ENCODE measurements at places on chromosomes 7 and 10.

DNA sequence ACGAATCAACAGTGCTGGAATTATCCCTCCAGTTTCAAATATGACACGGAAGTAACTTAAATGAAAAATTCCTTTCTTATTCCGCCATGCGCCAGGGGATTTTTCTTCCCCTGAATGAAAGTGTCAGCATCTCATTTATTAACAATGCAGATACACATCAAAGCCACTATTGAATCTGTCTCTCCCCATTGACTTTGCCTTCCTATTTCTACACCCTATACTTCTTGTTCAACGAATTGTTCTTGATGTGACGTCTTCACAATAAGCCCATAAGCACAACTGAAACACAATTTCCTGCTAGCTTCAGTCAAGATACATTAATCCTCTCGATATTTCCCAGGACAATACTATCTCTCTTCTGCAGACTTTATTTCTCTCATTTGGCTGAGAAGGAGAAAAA lies 253.5 kb downstream of the ADARB2 start:
- no peak for DNase-seq

DNA sequence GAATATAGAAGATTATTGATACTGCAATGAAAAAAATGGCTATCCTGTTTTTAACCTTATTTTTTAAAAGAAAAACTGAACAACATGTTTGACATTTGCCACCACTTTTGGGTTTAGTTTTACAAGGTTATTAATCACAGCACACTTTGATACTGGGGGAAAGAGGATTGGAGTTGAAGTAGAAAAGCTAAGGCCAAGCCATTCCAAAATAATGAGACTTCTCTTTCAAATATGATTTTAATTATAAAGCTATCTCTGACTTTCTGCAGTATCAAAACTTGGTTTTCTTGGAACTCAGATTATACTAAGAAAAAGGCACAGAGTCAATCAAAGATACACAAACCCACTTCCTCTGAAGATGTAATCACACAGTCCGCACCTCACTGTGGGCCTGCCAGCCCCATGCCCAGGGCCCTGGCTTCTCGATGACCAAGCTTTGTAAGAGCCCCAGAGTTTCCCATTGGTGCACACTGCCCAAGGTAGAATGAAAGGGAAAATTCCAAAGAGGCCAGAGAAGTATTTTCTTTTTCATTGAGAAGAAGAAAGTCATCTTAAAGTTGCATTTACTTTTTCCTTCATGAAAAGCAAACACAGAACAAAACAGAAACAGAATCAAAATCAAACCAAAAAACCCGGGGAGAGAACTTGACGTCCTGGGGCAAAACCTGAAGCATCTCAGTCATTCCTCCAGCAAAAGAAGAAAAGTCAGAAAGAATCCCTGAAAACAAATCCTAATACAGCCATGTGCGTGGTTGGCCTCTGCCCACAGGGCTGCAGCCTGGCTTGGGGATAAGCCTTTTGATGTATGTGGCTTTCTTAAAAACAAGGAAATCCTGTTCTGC lies 187.7 kb upstream of the KLF6 start:
- no peak for DNase-seq

- no peak for DNase-seq
Observed at GRCh38 chr10:127612-128432, 7.4 kb upstream of the ZMYND11 start.

DNA sequence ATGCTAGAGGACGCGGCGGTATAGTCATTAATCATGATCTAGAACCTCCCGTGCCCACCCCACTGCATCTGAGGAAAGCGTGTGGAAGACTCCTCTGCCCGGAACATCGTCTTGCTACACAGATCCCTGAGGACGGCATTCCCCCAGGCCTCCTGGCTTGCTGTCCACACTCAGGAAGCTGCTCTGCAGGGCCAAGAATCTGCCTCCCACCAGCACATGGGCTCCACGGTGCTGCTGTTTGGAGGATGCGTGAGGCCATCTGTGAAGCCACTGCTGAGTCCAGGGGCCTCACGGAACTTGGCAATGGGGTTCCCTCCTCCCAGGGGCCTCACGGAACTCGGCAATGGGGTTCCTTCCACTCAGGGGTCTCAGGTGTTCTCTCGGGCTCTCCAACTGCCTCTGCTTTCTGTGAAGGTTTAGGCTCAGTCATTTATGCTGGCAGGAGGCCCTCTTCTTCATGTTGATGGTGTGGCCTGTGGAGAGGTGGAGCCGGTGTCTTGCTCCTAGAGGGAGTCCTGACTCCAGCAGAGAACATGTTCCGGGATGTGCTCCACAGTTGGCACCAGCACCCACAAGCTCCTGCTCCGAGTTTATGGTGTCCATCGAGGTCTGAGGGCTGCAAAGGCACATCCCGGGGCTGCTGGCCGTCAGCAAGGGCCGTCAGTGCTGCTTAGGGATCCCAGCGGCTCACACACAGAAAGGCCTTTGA lies 273.3 kb downstream of the DNAJB6 start:
- no peak for DNase-seq

DNA sequence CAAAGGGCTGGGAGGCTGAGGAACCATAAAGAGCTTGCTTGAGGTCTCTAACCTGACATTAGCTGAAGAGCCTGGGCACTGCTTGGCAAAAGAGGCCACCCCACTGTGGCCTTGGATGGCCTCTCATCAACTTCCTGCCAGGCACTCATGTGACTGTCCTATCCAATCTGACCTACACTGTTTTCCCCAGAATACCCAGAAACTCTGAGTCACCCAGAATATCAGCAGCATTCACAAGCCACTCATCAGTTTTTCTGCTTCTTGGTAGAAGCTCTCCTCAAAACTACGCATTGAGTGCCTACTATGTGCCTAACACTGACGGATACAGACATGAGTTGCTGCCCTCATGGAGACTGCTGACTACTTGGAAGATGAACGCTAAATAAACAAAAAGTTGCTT lies 4.1 kb upstream of the NT5C2 start:
- no peak for DNase-seq

DNA sequence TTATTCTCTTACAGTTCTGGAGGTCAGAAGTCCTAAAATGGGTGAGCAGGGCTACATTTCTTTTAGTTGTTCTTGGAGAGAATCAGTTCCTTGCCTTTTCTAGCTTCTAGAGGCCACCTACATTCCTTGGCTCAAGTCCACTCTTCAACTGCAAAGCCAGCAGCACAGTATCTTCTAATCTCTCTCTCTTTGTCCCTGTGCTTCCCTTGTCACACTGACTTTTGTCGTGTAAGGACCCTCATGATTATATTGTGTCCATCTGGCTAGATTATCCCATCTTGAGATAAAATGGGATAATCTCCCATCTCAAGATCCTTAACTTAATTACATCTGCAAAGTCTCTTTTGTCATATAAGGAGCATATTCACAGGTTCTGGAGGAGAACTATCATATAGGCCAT lies 359.0 kb downstream of the ADRA2A start:
- DNase-seq, result no peak

GRCh38 chr7:45118889-45119331 lies 7.4 kb upstream of the TBRG4 start:
- no peak for DNase-seq

GRCh38 chr7:770741-771166 lies 43.7 kb upstream of the PRKAR1B start:
- no peak for DNase-seq

DNA sequence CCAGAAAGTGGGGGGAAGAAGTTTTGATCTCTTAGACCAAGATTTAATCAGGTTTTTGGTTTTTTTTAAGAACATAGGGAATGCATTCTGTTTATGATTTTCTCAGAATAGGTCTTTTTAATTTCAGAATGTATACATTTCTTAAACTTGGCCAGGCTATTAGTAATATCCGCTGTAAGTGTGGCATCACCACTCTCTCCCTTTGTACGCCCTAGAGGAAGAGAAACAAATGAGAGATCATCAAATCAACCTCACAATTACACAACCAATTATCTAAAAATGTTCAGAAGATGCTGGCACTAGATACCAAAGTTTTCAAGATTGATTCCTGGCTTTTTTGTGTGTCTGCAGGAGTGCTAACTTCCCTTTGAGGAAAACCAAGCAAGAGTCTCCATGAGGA lies 70.0 kb downstream of the KLF6 start:
- no peak for DNase-seq

DNA sequence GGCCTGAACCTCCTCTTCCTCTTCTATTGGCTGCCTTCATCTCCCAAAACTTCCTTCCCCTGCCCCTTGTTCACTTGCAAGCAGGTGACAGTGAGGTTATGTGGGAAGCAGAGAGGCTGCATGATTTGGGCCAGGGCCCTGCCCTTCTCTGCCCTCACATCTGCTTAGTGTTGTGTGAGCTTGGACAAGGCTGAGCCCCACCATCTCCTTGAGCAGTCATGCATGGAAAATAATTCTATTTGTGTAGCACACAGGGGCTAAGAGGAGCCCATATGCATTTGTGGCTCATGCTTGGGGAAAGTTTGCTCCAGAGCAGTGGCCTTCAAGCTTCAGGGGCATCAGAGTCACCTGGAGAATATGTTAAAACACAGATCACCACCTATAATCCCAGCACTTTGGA lies 26.8 kb upstream of the AQP1 start:
- no peak for DNase-seq

- DNase-seq, result peak; percentile 68
Observed at GRCh38 chr10:35637462-35637861, 4.6 kb downstream of the FZD8 start.

DNA sequence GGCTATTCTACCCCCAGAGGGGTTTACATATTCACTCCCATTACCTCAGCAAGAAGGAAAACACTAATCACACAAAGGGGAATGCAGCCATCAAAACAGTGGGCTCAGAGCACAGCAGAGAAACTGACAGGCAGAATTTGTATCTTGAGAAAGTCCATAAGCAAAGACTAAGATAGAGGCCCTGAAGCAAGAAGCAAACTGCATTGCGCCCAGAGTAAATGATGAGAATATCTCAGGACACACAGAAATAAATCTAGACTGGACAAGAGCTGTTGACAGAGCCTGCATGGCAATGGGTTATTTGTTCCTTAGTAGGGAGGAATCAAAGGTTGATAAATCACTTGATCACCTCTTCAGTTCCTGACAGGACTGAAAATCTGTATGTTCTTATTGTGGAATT lies 440.7 kb upstream of the CELF2 start:
- no peak for DNase-seq

DNA sequence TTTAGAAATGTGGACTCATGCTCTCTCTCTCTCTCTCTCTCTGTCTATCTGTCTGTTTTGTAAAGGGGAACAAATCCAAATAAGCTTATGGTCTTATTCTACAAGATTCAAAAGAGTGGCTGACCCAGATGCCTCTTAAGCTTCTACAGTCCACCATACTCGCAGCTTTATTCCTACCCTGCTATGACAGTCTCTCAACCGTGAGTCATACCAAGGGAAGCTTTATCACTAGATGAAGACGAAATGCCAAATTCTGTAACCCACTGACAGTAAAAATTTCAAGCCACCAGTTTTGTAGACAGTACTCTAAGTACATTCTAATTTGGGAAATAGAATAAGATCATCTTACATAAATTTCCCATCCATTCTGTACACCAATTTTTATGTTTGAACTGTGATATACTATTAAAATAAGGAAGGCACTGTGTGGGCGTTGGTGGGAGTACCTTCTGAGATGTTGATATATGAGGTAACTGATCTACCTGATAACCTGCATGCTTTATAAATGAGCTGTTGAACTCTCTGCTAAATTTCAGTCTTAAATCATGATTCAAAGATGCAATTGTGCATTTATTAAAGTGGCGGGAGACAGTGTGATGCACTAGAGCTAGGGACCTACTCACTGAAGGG lies 153.2 kb downstream of the KLF6 start:
- no peak for DNase-seq

GRCh38 chr10:30445711-30446110 lies 11.7 kb downstream of the MAP3K8 start:
- DNase-seq, result no peak

DNA sequence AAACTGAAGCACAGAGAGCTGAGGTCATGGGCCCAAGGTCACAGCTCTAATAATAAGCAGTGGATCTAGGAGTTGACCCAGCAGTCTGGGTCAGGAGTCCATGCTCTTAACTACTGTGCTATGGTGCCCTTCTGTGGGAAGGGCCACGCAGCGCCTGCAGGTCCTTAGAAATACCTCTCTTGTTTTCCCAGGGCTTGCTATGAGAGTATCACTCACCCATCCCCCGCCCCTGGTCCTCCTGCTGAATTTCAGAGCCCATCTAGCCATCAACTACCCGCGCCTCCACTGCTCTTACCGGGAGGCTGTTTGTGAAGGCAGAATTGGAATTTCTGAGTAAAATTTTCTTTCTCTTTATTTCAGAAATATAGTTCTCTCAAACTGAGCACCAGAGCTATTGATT lies 27.3 kb upstream of the CRHR2 start:
- DNase-seq, result no peak

- DNase-seq, result peak; percentile 77
Observed at GRCh38 chr7:47088329-47089067, 493.4 kb downstream of the TNS3 start.

DNA sequence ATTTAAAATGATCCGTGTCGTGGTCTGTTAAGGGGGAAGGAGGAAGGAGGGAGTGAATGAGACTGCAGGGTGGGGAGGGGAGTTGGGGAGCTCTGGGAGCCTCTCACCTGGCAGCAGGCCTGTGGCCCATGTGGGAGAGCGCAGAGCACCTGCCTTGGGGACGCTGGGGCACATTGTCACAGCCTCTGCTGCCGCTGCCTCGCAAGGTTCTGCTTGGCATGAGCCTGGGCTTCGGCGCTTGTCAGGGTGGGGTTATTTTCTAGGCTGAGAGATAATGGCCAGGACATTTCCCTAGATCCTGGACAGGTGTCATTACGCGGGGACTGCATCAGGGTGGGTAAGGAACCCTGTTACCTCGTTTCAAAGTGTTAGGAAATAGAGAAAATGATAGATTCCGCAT lies 2.2 kb upstream of the SUN1 start:
- no peak for DNase-seq

GRCh38 chr10:121695731-121696464 lies 97.7 kb upstream of the FGFR2 start:
- DNase-seq, result no peak

DNA sequence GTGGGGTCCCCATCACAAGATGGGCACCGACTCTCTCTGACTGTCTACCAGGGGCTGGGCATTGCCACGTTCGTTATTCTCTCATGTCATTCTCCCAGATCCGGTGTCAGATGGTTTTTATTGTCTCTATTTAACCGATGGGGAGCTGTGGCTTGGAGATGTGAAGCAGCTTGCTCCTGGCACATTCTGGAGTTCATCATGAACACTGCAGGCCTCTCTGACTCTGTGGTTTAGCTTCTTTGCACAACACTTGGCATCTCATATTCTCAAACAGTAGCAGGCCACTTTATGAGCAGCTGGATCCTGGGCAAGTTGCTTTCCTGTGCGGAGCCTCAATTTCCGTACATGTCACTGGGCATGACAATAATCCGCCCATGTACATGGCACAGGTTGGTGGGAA lies 119.9 kb downstream of the LRRC18 start:
- no peak for DNase-seq

GRCh38 chr10:79336276-79336675 lies 11.0 kb upstream of the PPIF start:
- peak; percentile 13 for DNase-seq

GRCh38 chr7:157674715-157675426 lies 338.1 kb downstream of the DNAJB6 start:
- DNase-seq, result no peak

GRCh38 chr7:16787127-16787526 lies 17.7 kb downstream of the AGR2 start:
- DNase-seq, result no peak
